ENCODE measurements at places on chromosomes 11 and 22.

- DNase-seq = no peak
These were observed 65.4 kb downstream of the ZC3H12C start for GRCh38 chr11:110158317-110159200.

- DNase-seq = no peak
These were observed 657 bp upstream of the MAPK8IP2 start for GRCh38 chr22:50599816-50600455.

- DNase-seq = no peak
These were observed 2.0 kb downstream of the RIC8A start for GRCh38 chr11:209275-210121.

DNA sequence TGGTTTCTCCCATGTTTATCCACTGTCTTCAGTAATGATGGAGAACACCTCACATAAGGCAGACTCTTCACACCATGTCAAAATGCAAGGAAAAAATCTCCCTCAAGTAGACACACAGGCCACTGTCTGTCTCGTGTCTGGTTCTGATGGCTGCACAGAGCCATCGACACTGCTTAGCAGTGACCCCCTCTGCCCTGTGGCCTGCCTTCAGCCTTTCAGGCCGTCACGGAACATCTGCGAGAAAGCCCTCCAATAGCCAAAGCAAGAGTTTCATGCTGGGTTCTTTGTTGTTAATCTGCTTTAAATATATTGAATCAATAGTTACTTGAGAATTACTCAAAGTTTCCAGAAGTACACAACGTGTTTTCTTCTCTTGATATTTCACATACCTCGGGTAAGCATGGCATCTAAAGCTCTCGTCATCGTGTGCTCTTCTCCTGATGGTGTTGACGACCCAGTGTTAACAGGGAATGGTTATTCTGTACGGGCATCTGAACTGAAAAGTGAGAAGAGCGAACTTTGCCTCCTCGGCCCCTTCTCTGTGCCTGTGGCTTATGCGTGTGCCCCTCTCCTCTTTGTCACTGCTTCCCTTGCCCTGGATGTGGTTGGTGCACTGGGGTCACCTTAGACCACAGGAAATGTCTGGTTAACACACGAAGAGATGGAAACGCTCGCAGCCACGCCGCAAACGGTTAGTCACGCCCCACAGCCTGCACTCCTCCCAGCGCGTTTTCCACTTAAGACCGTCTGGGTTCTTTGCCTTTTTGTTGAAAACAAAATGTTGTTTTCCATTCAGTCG is 33.4 kb upstream of the CTTN start:
- no peak for DNase-seq

Data from bronchial epithelial cell (primary cell).